ENCODE measurements at places on chromosomes 5 and 9.

DNA sequence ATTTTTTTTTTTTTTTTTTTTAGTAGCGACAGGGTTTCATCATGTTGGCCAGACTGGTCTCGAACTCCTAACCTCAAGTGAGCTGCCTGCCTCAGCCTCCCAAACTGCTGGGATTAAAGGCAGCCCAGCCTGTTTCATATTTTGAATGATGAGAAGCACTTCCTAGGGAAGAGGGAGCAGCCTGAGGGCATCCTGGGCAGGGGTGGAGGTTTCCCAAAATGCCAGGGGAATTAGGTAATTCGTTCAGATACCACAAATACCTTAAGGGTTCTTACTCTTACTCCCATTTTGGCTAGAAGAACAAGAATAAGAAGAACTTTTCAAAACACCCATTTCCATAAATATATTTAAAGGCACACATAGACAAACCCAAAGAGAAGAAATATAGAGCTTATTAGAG lies 29.5 kb upstream of the RAPGEF1 start:
- no peak for DNase-seq

DNA sequence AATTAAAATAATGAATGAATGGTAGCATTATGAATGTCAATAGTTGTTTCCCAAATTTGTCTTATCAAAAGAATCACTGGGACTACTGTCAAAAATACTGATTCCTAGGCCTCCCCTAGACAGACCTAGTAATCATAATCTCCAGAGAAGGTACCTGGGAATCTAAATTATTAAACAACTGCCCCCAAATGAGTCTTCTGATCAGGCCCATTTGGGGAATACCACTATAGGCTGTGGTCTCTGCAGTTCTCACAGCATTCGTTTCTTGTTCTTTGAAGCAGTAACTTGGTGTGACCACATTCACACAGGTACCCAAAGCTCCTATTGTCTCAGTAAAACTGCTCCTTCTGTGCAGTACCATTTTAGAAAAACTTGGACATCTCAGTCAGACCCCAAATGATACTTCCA lies 230.9 kb downstream of the PIK3R1 start:
- no peak for DNase-seq

- DNase-seq = no peak
Observed at GRCh38 chr5:39437467-39437866, 12.7 kb upstream of the DAB2 start.

DNA sequence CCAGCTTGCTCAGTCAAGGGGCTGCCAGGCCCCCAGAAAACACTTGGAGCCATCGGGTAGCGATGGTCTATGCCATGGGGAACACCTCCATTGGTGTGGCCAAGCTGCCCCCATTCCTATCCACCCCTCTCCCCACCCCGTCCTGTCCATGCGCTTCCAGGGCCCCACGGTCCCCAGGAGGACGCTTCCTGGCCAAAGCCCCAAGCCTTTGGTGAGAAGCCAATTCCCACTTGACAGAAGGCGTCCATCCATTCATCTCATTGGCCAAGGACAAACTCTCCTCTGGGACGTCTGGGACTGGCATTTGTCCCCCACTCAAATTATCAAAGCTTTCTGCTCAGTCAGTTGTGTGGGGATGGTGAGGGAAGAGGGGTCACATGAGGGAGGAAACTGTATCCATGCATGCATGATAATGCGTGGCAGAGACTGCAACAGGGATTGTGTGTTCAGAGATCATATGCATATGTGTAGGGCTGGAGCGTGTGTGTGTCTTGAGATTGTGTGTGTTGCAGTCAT lies 9.5 kb downstream of the CPLX2 start:
- DNase-seq = no peak
